ENCODE measurements at places on chromosomes 11 and 22. TPM values are rescaled to one million over a fixed set of nuclear protein-coding genes. Genes with fewer than 3 reads are reported as not detected.

C1QTNF4 gene
- total RNA-seq: 0.19 TPM

GRCh38 chr11:103736315-103737036, 300.0 kb upstream of the DDI1 start:
- no peaks in the 10 kb centered on the region for H3K36me3 ChIP-seq
- no peak overlapping the region for H3K27ac ChIP-seq
- H3K27me3 ChIP-seq: peaks cover 1% of the 10 kb centered on the region
- no peak overlapping the region for H3K4me3 ChIP-seq
- peaks cover 3% of the 10 kb centered on the region for H3K4me1 ChIP-seq

- H3K27ac ChIP-seq: no peak overlapping the region
- peaks cover 5% of the 10 kb centered on the region for H3K27me3 ChIP-seq
- no peak for DNase-seq
- H3K36me3 ChIP-seq: no peaks in the 10 kb centered on the region
- H3K4me1 ChIP-seq: peaks cover 13% of the 10 kb centered on the region
Measured at GRCh38 chr11:73961321-73961720, 10.5 kb downstream of the DNAJB13 start.

DNA sequence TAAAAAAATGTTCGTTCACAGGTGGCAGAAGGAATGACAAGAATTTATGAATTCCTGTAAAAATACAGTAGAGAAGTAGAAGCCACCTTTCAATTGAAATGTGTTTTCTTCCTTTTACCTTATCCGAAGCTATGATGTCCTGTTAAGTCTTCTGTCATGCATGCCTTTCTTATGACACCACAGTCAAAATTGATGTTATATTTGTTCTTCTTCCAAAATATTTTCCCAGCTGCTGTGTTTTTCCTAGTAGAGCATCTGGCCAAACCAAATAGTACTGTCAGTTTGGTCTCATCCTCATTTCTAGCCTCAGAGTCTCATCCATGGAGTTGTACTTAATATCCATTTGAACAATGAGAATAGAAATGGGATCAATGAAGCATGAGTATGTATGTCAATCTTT, 206.1 kb downstream of the PGR start:
- no peaks in the 10 kb centered on the region for H3K27me3 ChIP-seq
- H3K4me1 ChIP-seq: no peaks in the 10 kb centered on the region
- no peaks in the 10 kb centered on the region for H3K36me3 ChIP-seq
- no peak overlapping the region for H3K27ac ChIP-seq
- DNase-seq: no peak
- no peak overlapping the region for H3K4me3 ChIP-seq

DNA sequence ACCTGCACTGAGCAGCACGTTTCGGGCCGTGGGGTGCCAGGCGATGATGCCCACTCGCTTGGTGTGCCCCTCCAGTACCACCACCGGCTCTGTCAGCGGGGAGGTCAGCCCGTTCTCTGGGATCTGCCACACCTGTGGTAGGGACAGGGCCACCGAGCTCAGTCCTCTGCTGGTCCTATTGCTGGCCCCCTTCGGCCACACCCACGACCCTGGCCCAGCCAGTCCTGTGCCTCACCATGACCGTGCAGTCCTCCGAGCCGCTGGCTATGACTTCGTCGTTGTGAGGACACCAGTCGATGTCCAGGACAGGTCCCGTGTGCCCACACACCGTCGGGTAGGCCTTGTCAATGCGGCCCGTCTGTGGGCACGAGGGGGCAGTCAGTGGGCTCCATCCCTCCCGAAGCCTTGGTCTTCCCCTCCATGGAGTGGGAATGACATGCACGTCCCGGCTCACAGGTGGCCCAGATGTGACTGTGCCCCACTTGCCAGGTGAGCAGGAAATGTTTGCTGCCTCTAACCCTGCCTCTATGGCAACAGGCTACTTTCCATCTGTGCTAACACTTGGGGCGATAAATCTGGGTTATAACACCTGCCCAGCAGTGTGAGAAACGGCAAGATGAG, 1.4 kb downstream of the CORO1B start:
- H3K27ac ChIP-seq: peak overlapping the region; percentile 90
- DNase-seq: no peak
- H3K4me1 ChIP-seq: peaks cover 54% of the 10 kb centered on the region
- peak overlapping the region; percentile 77 for H3K4me3 ChIP-seq

TBX10 gene
- not detected for total RNA-seq

GRCh38 chr11:115047631-115048030, 369.3 kb downstream of the NXPE2 start:
- H3K27ac ChIP-seq: no peak overlapping the region
- H3K36me3 ChIP-seq: no peaks in the 10 kb centered on the region
- no peak overlapping the region for H3K4me3 ChIP-seq
- no peaks in the 10 kb centered on the region for H3K27me3 ChIP-seq

DNA sequence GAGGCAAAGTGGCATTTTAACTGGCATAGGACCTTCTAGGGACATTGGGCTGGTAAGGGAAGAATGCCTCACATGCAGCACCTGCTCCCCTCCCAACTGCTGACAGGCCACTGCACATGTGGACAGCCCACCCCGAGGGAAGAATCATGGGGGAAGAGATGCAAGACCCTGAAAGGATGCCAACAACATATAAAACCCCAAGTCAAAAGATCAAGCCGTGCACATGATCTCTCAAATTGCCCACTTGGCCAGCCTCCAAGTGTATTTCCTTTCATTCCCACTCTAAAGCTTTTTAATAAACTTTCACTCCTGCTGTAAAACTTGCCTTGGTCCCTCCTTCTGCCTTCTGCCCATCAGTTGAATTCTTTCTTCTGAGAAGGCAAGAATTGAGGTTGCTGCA, 947.8 kb upstream of the CCDC90B start:
- H3K27me3 ChIP-seq: no peaks in the 10 kb centered on the region
- H3K4me1 ChIP-seq: no peaks in the 10 kb centered on the region
- H3K27ac ChIP-seq: no peak overlapping the region
- DNase-seq: no peak
- H3K4me3 ChIP-seq: no peak overlapping the region
- no peaks in the 10 kb centered on the region for H3K36me3 ChIP-seq

C22orf31 gene
- not detected for total RNA-seq

DNA sequence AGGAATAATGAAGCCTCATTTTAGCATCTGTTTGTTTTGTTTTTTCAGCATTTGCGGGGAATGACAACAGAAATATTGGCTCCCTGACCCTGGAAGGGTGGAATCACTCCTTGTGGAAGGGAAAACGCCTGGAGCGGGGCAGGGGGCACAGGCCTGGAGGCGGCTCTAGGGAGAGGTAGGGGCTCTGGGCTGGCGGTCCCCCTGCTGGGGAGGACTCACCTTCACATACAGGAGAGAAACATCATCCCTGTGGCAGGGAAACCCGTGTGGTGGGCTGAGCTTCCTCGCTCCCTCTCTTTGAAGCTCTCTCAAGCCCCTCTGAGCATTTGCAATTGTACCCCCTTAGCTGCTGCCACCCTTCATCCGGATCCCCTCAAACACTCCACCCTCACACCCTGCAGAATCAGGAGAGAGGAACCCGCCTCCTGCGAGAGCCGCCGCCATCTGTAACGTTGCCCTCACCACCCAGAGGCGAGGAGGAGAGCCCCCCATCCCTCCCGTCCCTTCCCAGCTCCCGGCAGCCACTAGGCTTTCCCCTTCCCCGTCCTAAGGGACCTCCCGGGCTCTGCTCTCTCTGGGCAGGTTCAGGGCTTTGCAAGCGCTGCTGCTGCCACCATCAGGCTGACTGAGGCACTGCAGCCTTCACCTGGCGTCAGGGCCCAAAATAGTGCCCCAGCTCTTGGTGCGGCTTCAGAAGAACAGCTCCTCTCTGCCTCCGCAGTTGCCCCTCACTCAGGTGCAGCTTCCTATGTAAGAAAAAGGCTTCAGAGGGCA, 10.4 kb downstream of the KIRREL3 start:
- H3K4me1 ChIP-seq: no peaks in the 10 kb centered on the region
- no peaks in the 10 kb centered on the region for H3K36me3 ChIP-seq
- no peak overlapping the region for H3K27ac ChIP-seq
- peak; percentile 87 for DNase-seq
- peaks cover 4% of the 10 kb centered on the region for H3K27me3 ChIP-seq

GRCh38 chr11:104390651-104391050, 226.7 kb upstream of the PDGFD start:
- no peaks in the 10 kb centered on the region for H3K36me3 ChIP-seq
- no peak overlapping the region for H3K4me3 ChIP-seq
- H3K27ac ChIP-seq: no peak overlapping the region
- no peaks in the 10 kb centered on the region for H3K4me1 ChIP-seq
- DNase-seq: no peak

GRCh38 chr11:121309688-121310087, 17.1 kb downstream of the SC5D start:
- H3K36me3 ChIP-seq: peaks cover 38% of the 10 kb centered on the region
- no peaks in the 10 kb centered on the region for H3K27me3 ChIP-seq
- H3K4me3 ChIP-seq: peak overlapping the region; percentile 20
- peak overlapping the region; percentile 35 for H3K27ac ChIP-seq
- no peak for DNase-seq
- peaks cover 14% of the 10 kb centered on the region for H3K4me1 ChIP-seq

- no peaks in the 10 kb centered on the region for H3K27me3 ChIP-seq
- H3K27ac ChIP-seq: peak within 1 kb of the TSS; percentile 98
- peaks cover 43% of the 10 kb centered on the region for H3K4me1 ChIP-seq
- DNase-seq: no peak
- H3K36me3 ChIP-seq: peaks cover 24% of the 10 kb centered on the region
Measured at GRCh38 chr11:106077609-106078455, at the start of gene AASDHPPT. Gene AASDHPPT (plus strand): TSS chr11:106077662. CDS start chr11:106077711, 49 bp downstream.

All from activated CD4-positive, alpha-beta T cell treated with anti-CD3 and anti-CD28 coated beads, Interleukin-2, amount 10 ng/mL, durations not matched to agents 24 days and 14 days (primary cell).